ENCODE measurements at places on chromosomes 6 and 20.

GRCh38 chr20:18176318-18176785 lies 38.7 kb downstream of the KAT14 start:
- no peak for DNase-seq

- DNase-seq: no peak
Measured at GRCh38 chr20:53826597-53827291, 233.1 kb upstream of the ZNF217 start.

- no peak for DNase-seq
Measured at GRCh38 chr20:45993197-45993951, 15.3 kb upstream of the MMP9 start.

GRCh38 chr6:161215193-161215592 lies 58.7 kb downstream of the AGPAT4 start:
- no peak for DNase-seq

DNA sequence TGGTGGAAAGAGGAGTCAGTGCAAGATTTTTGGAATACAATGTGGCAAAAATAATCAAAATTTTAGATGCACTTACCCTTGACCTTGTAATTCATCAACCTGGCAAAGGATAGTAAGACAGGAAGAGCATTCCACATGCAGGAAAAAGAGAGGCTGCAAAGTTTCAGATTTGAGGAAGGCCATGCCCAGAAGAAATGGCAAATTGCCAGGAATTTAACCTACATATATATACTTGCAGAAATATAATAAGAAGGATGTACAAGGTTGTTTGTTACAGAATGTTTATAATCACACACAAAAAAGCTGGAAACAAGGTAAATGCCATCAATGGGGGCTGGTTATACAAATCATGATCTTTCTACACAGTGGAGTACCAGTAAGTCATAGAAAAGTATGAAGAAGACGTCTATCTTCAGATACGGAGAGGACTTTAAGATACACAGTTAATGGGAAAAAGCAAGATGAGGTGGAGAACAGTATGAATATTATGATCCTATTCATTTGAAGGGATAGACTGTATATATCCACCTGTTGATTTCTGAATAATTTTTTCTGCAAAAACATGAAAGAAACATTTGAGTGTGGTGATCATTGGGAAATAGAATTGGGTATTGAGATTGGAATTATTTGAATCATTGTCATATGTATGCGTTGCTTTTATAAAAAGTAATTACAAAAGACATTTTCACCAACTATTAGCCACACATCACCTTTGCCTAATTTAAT lies 253.8 kb downstream of the TBC1D7 start:
- DNase-seq: no peak

- no peak for DNase-seq
Measured at GRCh38 chr20:37020636-37021035, 69.1 kb upstream of the SAMHD1 start.

DNA sequence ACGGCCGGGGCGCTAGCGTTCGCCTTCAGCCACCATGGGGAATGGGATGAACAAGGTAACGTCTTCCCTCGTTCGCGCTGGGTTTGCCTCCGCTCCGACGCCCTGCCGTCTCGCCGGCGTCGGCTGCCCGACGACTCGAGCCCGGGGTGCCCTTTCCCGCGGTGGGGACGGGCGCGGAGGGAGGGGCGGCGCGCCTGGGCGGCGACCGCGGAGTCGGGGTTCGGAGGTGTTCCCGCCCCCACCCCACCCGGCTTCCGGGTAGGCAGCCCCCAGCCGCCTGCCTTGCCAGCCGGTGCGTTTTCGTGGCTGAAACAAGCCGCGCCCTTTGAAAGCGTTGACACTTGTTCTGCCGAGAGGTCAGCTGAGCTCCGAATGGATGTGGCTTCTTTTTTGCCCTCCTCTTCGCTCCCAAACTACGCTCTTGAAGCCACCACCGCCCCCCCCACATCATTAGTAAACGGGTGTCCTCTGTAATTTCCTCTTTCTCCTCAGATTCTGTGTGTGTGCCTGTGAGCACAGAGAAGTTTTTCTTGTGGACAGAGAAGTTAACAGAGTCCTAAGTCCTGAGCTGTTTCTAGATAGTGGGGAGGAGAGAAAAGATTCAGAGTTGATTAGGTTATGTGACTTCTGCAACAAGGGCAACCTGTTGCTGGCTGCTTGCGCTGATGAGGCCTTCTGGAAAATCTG lies 362 bp downstream of the DUSP22 start:
- DNase-seq: no peak

DNA sequence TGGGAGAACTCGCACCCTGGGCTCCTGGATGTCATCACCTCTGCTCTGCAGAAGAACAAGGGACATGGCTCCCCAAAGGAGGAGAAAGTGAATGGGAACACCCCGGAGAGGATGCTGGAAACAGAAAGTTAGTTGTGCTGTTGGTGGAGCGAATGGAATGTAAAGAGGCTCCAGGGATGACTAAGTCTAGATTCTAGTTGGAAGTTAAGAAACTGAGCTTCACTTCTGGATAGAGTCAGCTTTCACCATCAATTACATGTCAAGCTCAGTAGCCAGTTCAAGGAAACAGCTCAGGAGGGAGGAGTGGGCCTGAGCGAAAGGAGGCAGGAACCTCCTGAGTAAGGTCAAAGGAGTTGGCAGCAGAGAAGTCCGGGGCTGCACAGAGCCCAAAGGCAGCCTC lies 132.1 kb upstream of the ARID1B start:
- no peak for DNase-seq

DNA sequence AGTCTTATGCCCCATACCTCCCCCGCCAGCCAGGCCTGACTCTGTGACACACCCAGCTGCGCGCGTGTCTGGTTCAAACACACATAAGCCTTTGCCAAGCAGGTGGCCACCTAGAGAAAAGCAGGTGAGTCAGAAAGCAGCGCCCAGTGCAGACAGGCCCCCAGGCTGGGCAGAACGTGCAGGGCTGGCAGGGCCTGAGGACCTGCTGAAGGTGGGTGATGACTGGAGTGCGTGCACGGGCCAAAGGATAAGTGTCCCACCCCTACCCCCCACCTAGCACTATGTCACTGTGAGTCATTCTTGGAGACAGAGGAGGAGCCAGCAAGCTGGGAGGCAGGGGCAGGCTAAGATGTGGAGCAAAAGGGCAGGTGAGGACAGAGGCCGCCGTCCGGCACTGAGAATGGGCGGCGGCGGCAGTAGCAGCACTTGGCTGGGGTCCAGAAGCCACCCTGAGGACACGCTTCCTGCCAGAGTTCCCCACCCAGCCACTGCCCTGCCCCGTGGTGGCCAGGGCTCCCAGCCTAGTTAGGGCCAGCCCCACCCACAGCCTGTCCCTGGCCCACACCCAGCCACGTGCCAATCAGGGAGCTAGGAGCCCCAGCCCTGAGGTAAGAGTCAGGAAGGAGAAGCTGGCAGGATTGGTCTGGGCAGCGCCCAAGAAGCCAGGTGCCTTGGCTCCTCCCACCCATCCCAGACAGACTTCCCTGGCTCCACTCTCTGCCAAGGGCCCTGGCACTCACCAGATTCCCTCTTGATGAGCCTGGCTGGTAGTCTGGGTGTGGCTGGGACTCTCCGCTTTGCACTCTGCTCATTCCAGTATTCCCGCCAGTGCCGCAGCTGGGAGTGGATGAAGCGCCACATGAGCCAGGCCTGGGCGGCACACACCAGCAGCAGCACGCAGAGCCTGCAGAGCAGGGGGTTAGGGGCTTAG lies 72.7 kb downstream of the TRAM2 start:
- DNase-seq: no peak

GRCh38 chr20:50514750-50515149 lies 4.6 kb downstream of the PTPN1 start:
- no peak for DNase-seq

GRCh38 chr6:149031859-149032598 lies 285.2 kb downstream of the UST start:
- DNase-seq: no peak

- DNase-seq: no peak
Measured at GRCh38 chr6:36083446-36083845, 46.9 kb upstream of the MAPK13 start.

GRCh38 chr6:170152124-170152926 lies 138.6 kb downstream of the DLL1 start:
- no peak for DNase-seq

DNA sequence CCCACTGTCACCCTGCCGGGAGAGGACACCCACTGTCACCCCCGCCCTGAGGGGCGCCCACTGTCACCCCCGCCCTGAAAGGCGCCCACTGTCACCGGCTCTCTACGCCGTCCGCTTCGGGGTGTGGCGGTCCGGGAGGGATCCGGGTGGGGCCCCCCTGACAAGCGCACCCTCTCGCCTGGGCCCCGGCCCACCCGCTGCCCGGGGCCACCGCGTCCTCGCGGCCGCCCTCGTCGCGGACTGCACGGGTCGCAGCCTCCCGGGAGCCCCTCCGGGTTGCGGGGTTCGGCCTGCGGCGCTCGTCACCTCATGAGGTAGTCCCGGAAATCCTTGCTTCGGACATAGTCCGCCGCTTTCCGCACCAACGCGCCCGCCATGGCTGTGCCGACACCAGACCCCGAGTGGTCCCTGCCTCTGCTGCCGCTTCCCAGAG lies 224 bp downstream of the MPC1 start:
- no peak for DNase-seq

- no peak for DNase-seq
Measured at GRCh38 chr6:2275892-2276242, 30.5 kb upstream of the GMDS start.

DNA sequence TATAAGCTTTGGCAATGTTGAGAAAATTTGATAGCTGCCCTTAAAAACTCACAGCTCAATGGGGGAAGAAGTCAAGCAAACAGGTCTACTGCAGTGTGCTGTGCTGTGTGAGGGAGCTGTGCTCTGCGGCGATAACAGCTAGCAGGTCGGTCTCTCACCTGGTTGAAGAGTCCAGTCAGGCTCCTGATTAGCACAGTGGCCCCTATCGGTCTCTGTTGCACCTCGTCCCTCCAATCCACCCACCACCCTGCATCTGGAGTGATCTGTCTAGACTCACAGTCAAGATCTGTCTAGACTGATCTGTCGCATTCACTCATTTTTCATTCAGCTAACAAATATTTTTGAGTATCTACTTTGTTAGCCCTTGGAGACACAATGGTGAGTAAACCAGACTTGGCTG lies 94.1 kb downstream of the MAP3K7 start:
- no peak for DNase-seq

DNA sequence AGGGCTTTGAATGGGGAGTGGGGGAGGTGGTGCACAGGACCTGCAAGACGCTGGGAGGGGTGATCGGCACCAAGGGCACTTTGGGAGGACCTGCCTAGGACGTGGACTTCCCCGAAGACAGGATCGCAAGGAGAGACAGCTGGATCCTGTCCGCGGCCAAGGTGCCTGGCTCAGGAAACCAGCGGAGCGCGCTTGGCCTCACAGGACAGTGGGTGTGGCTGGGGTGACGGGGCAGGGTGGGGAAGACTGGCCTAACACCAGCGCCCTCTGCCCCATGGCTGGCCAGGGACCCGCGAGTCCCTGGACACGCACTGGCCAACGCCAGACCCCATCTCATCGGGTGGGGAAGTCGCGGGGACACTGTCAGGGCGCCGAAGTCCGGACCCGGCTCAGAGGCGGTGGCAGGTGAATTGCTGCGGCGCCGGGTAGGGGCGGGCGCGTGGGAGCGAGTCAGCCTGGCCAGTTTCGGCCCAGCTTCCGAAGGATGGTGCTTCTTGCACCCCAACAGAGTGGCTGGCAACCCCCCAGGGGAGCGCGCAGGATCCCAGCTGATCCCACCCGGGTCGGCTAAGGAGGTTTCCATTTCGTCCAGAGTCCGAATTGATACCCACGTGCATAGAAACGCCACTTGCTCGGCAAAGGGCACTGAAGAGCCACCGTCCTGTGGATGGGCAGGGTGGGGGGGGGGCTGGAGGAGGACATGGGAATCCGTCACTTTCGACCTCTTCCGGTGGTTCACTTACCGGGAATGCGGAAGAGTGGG lies 785 bp upstream of the THBD start:
- no peak for DNase-seq

GRCh38 chr6:24766680-24767462 lies 7.9 kb upstream of the GMNN start:
- no peak for DNase-seq

GRCh38 chr6:169239181-169239580 lies 14.5 kb downstream of the THBS2 start:
- DNase-seq: no peak

- DNase-seq: no peak
Measured at GRCh38 chr20:9594284-9594875, 80.0 kb downstream of the LAMP5 start.

DNA sequence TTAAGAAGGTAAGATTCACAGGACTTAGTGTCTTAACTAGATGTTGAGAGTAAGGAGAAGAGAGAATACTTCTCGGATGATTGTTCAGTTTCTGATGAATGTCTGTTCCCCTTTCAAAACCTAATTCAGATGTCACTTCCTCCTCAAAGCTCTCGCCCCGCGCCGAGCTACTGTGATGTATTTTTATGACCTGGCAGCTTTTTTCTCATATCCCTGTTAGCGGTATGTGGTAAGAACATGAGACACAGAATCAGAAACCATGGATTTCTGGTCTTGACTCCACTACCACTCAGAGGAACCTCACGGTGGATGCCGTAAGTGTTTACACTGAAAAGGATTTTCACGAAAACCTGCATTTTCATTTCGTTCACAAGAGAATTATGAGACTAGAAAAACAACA lies 48.4 kb downstream of the CEP43 start:
- DNase-seq: no peak

DNA sequence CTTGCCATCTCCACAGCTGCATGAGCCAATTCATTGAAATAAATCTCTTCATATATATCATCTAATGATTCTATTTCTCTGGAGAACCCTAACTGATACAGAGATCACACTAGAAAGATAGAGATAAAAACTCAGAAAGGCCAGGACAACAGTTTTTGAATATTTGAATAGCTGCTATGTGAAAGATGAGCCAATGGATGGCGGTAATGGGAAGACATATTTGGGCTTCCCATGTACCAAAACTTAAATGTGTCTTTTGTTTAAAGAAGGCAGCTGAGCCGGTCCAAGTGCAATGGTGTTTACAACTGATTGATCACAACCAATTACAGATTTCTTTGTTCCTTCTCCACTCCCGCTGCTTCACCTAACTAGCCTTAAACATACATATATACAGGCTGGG lies 35.1 kb downstream of the SGK1 start:
- DNase-seq: no peak

Measured in activated gamma-delta T cell (primary cell).